ENCODE measurements at places on chromosomes 1 and 21. TPM values are rescaled to one million over a fixed set of nuclear protein-coding genes. Genes with fewer than 3 reads are reported as not detected.

DNA sequence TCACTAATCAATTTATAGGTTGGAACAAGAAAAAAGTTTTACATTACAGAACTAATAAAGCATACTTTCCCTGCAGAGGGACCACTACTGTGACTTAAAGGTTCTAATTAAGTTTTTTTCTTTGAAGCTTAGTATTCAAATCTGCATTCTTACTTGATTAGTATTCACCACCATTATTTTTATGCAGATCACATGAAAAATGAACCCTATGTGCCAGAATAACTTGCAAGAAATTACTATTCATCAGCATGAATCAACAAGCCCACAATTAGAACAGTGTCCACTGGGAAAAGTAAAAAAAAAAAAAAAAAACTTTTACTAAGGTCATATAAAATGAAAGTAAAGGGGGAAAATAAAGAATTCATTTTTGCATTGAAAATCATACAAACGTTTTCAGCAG, 90.8 kb downstream of the SMYD3 start:
- no peak overlapping the region for H3K27ac ChIP-seq
- H3K4me3 ChIP-seq, result no peak overlapping the region
- H3K36me3 ChIP-seq, result peaks cover 25% of the 10 kb centered on the region
- H3K4me1 ChIP-seq, result peaks cover 15% of the 10 kb centered on the region
- no peak for DNase-seq
- H3K27me3 ChIP-seq, result no peaks in the 10 kb centered on the region

GRCh38 chr1:65429806-65430205, 9.3 kb downstream of the LEPR start:
- DNase-seq, result no peak
- no peak overlapping the region for H3K4me3 ChIP-seq
- no peaks in the 10 kb centered on the region for H3K4me1 ChIP-seq
- H3K27me3 ChIP-seq, result no peaks in the 10 kb centered on the region

- H3K36me3 ChIP-seq, result peaks cover 21% of the 10 kb centered on the region
- no peak for DNase-seq
- H3K4me3 ChIP-seq, result no peak overlapping the region
Observed at GRCh38 chr1:182845379-182845778, 6.2 kb downstream of the DHX9 start.

DNA sequence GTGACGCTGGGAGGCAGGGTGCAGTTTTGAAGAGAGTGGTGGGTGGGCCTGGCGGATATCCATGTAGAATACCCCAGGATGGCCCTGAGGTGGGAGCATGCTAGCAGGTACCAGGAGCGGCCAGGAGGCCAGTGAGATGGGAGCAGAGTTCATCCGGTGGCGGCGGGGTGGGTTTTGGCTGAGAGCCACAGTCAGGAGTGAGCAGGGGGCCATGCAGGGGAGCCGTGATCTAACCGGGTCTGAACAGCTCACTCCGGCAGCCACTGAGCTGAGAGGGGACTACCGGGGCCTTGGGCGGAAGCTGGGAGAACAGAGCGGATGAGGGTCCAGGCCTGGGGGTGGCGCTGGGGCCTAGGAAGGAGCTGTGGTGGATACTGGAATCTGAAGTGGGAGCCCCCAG, 47.6 kb upstream of the LRP8 start:
- no peak for DNase-seq
- H3K4me3 ChIP-seq, result no peak overlapping the region
- H3K27me3 ChIP-seq, result peaks cover 17% of the 10 kb centered on the region

DNA sequence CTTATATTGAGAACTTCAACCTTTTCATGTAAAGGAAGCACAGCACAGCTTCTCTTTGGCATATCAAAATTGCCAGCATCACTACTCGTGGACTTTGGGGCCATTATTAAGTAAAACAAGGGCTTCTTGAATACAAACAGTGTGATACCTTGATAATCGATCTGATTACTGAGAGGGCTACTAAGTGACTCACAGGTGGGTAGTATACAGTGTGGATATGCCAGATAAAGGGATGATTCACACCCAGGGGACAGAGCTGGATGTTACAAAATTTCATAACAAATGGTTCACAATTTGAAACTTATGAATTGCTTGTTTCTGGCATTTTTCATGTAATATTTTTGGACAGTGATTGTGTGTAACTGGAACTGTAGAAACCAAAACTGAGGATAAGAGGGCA, 15.4 kb downstream of the HDAC1 start:
- H3K36me3 ChIP-seq, result peaks cover 19% of the 10 kb centered on the region
- peak overlapping the region; percentile 67 for H3K4me3 ChIP-seq
- DNase-seq, result no peak
- H3K27ac ChIP-seq, result peak overlapping the region; percentile 86
- H3K4me1 ChIP-seq, result peaks cover 45% of the 10 kb centered on the region
- H3K27me3 ChIP-seq, result no peaks in the 10 kb centered on the region

REN gene
- not detected for polyA plus RNA-seq

GRCh38 chr1:212290608-212291007, 5.4 kb downstream of the PPP2R5A start:
- no peaks in the 10 kb centered on the region for H3K27me3 ChIP-seq
- H3K27ac ChIP-seq, result no peak overlapping the region
- no peak for DNase-seq
- peaks cover 51% of the 10 kb centered on the region for H3K4me1 ChIP-seq
- H3K4me3 ChIP-seq, result no peak overlapping the region

- peaks cover 88% of the 10 kb centered on the region for H3K4me1 ChIP-seq
- H3K27me3 ChIP-seq, result no peaks in the 10 kb centered on the region
- H3K27ac ChIP-seq, result peak overlapping the region; percentile 88
- no peaks in the 10 kb centered on the region for H3K36me3 ChIP-seq
- peak overlapping the region; percentile 64 for H3K4me3 ChIP-seq
Observed at GRCh38 chr1:2235300-2235998, 7.3 kb downstream of the SKI start.

DNA sequence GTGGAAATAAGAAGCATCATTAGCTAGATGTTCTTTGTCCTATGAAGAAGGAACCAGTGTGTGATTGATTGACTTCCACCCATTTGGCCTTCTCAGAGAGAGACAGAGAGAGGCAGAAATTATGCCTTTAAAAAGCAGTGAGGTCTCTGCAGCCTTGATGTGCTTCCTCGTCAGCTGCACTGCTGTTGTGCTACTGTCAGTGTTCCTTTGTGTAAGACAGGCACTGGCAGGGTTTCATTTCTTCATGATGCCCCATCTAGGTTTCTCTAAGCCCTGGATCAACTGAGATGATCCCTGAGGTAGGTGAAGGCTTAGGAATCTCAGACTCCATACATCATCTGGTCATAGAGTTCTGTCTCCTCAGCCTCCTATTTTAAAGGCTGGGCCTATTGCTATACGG, 34.9 kb downstream of the GPR3 start:
- peaks cover 7% of the 10 kb centered on the region for H3K36me3 ChIP-seq
- H3K27me3 ChIP-seq, result no peaks in the 10 kb centered on the region
- H3K4me1 ChIP-seq, result peaks cover 82% of the 10 kb centered on the region
- H3K27ac ChIP-seq, result peak overlapping the region; percentile 88
- DNase-seq, result peak; percentile 38

GRCh38 chr1:83043244-83043643, 955.7 kb downstream of the TTLL7 start:
- H3K27ac ChIP-seq, result no peak overlapping the region
- H3K4me1 ChIP-seq, result no peaks in the 10 kb centered on the region
- no peaks in the 10 kb centered on the region for H3K27me3 ChIP-seq
- H3K36me3 ChIP-seq, result no peaks in the 10 kb centered on the region
- DNase-seq, result no peak
- no peak overlapping the region for H3K4me3 ChIP-seq

ARTN gene
- not detected for polyA plus RNA-seq

TINAGL1 gene
- polyA plus RNA-seq, result not detected

OR2L2 gene
- not detected for polyA plus RNA-seq

- H3K4me3 ChIP-seq, result no peak overlapping the region
- H3K4me1 ChIP-seq, result no peaks in the 10 kb centered on the region
- DNase-seq, result no peak
Observed at GRCh38 chr1:15141935-15142539, 11.5 kb upstream of the TMEM51 start.

VWA5B1 gene
- not detected for polyA plus RNA-seq

GRCh38 chr1:60436186-60436585, 362.6 kb upstream of the C1orf87 start:
- H3K36me3 ChIP-seq, result no peaks in the 10 kb centered on the region
- no peak overlapping the region for H3K4me3 ChIP-seq
- peaks cover 5% of the 10 kb centered on the region for H3K27me3 ChIP-seq
- DNase-seq, result no peak
